Activated CD8-positive, alpha-beta memory T cell treated with anti-CD3 and anti-CD28 coated beads for 1 hour (primary cell): ENCODE measurements at places on chromosomes 4 and X.

- no peak for DNase-seq
Observed at GRCh38 chr4:69830560-69831269, 29.2 kb downstream of the SULT1E1 start.

- no peak for DNase-seq
Observed at GRCh38 chr4:82055156-82055555, 318.6 kb downstream of the HNRNPD start.

DNA sequence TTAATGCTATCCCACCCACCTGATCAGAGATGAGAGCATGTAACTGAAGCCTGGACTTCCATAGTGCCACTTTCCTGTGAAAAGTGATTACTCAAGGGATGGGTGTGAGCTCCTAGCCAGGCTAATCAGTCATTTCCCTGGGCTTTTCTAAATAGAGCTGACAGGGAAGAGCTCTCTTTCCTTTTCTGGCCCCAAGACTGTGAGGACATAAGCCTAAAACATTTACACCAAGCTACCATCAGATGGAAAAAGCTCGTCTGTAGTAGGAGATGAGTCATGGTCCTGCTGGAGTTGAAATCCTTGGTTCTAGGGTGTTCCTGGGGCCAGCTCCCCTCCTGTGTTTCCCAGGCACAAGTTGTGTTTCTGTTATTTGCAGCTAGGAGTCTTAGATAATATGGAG lies 52.4 kb upstream of the NDP start:
- DNase-seq = no peak

DNA sequence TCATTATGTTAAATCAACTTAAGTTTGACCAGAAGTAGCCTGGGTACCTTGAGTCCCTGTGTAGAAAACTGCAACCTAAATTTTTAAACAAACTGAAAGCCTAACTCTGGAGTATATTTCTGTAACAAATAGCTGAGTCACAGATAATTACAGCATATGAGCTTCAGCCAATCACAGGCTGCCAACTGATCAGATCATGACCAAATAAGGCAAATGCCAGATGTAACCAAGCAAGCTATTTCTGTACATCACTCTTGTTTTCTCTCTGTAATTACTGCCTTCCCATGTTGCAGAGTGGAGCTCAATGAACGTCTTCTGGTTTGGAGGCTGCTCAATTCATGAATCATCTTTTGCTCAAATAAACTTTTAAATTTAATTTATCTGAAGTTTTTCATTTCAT lies 980.9 kb upstream of the DIAPH2 start:
- no peak for DNase-seq

- no peak for DNase-seq
Observed at GRCh38 chrX:108511721-108512120, 72.1 kb downstream of the COL4A5 start.

DNA sequence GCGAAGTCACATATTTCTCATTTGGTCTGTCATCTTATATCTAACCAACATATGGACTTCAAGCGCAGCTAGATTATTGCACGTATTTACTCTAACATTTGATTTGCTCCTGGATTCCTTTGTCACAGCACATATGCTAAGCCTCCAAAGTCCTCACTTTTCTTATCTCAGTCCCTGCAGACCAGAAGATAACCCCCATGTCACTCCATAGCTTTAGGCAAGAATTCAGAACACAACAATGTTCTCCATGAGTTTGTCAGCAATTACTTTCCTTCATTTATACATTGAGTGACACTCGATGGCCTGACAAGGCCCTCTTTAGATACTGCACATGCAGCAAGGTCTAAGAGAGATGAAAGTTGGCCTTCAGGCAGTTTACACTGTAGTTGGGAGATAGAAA lies 4.8 kb upstream of the STATH start:
- no peak for DNase-seq

DNA sequence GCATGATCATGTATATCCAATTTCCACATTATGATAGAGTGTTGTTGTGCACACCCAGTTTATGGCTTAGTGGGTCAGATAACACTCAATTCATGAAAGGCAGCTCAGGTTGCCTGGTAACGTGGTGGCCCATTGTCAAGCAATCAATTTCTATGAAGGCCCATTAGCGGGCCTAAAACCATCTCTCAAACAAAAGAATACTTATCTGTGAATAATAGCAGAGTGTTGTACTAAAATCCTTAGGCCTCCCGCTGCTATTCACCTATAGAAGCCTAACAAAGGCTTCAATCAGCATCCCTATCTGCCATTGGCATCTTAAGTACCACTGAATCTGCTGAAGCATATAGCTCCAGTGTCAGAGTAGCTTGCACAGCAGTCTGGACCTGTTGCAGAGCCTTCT lies 849.6 kb upstream of the POU3F4 start:
- no peak for DNase-seq

- DNase-seq = no peak
Observed at GRCh38 chrX:11688201-11688600, 22.5 kb upstream of the ARHGAP6 start.

DNA sequence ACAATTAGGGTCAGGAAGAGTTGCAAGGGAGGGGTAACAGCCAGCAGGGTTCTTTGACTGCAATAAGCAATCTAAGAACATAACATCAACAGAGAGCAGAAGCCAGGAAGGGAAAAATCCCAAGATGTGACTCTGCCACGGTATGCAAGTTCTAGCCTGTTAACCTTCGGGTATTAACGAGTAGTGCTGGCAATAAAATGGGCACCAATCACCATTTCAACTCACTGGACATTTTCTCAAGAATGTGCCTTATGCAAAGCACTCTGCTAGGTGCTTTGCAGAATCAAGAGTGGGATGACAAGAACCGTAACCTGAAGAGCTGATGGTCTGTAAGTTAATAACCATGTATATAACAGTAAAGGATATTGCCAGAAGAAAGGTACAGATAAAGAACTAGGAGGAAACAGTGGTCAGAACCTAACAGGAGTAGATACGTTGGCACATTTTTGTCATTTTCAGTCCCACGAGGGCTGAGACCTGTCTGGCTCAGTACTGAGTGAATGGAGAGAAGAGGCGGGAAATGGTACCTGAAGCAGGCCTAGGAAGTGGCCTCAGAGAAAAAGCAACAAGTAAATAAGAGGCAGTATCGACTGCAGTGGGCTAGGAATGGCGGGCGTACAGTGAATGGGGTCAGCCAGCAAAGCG lies 2.7 kb downstream of the ELOVL6 start:
- DNase-seq = no peak

GRCh38 chr4:183986971-183987946 lies 82.2 kb downstream of the STOX2 start:
- no peak for DNase-seq

DNA sequence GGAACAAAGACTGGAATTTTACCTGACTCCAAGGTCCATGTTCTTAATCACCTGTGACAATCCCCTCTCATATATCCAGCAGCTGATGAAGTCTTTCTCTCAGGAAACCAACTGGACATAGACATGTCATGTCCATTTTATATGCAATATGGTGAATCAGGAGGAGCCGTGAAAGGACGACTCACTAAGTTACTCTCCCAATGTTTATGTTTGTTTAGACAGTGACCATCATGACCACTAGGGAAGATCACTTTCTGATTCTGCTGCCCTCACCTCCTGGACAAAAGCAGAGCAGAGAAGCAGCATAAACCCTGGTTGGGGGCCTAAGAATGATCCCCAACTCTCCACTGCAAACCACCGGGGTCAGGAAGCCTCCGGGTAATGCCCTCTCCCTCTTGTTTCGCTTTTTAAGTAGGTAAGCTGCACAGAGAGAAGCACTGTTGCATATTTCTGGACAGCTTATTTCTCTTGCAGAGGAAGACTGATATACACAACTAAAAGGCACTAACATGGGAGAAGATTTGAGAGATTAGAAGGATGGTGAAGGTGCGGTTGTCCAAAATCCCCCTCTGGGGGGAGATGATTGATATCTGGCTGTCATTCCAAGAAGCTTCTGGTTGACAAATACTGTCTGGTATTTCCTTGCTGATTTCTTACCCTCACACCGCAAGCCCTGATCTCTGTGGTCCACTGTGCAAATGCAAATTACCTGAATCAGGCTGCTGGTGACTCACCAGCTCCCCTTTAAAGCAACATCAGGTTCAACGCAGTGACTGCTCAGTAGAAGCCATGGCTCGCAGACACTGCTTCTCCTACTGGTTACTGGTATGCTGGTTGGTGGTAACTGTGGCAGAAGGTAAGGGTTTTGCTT lies at the start of gene ODAPH:
ODAPH (plus strand) TSS at position 773 of the 871 bp plus-strand sequence; CDS start at position 790, 17 bp downstream.
- DNase-seq = no peak

DNA sequence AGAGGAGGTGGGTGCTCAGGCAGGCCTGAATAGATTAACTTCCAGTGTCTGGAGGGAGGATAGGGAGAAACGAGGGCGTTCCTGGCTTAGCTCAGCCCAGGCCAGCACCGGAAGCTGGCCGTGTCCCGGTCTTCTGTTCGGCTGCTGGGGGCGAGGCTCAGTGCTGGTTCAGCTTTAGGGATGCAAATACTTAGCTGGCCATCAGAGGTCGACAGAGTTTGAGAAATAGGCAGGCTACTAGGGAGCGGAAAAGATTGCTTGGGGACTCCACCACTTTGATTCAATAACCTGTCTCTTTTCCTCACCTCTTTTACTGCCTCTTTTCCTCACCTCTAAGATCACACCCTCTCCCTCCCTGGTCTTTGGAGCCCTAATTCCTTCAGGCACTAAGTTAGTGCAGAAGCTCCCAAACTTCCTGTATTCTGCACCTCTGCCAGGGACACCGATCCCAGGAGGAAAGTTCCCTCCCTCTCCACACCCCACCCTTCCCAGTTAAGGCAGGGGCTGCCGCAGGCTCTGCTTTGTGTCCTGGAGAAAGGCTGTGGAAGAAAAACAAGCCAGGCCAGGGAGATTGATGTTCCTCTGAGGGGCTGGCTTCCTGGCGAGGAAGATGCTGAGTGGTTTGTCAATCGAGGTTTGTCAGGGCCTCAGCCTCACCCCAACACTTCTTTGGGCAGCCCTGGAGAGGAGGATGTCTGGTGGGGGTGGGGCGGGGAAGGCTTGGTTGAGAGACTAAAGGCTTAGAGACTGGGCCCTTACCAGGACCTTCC lies 6.0 kb upstream of the EFNB1 start:
- DNase-seq = no peak

- no peak for DNase-seq
Observed at GRCh38 chr4:8157944-8158709, 486 bp downstream of the ABLIM2 start.

DNA sequence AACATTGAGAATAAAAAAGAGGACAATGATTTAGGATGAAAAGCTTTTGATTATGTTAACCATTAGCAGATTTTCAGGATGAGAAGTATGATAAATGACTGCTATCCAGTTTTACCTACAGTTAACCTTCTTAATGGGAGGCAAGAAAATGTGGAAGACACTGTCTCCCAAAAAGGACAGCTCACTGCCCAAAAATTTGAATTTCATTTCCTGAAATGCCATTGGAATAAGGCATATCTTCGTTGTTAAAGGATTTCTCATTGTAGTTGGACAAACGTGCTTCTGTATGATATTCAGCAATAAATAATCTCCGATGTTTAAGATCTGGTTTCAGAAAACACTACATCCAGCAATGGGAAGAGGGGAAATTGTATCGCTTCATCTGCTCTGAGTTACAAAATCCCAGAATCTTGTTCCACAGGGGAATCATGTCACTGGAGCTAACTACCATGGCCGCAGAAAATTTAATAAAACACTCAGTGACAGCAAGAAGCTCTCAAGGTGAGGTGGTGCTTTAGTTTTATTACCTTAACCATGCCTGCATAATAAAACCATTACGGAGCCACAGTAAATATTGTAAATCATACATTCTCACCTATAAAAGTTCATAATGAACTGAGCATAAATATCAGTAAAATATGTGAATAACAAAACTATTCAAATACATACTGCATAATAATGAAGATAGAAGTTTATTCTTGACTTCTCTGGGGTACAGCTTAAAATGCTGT lies 552.3 kb downstream of the PCDH7 start:
- DNase-seq = no peak

GRCh38 chr4:2934077-2934812 lies 29.0 kb downstream of the NOP14 start:
- no peak for DNase-seq

DNA sequence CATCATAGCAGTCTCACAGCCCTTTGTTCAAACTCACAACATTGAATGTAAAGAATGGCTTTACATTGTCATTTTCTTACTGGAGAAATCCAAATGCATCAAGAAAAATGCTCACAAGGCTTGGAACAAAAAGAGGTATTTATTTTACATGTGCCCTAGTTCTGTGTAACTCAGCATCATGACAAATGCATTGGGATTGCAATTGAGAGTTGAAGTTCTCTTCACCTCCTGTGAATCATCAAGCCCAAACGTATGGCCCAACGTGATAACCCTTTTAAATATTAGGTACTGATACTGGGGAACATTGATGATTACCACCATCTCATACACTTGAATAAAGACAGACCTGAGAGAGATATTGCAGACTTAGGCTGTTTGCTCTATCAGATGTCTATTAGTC lies 61.6 kb downstream of the GASK1B start:
- DNase-seq = no peak

DNA sequence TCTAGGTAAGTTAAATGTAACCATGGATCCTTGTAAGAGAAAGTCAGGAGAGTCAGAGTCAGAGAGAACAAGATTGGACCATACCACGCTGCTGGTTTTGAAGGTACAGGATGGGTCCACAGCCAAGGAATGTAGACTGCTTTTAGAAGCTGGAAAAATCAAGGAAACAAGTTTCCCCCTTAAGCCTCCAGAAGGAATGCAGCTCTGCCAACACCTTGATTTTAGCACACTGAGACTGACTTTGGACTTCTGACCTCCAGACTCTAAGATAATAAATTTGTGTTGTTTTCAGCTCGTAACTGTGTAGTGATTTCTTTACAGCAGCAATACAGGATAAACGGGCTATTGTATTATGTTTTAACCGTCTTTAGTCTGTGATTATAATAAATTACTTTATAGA lies 108.0 kb upstream of the USP38 start:
- DNase-seq = no peak

- no peak for DNase-seq
Observed at GRCh38 chrX:153004780-153005179, 10.9 kb upstream of the PNMA5 start.

- DNase-seq = peak; percentile 54
Observed at GRCh38 chr4:128810871-128811570, 1.5 kb downstream of the JADE1 start.

DNA sequence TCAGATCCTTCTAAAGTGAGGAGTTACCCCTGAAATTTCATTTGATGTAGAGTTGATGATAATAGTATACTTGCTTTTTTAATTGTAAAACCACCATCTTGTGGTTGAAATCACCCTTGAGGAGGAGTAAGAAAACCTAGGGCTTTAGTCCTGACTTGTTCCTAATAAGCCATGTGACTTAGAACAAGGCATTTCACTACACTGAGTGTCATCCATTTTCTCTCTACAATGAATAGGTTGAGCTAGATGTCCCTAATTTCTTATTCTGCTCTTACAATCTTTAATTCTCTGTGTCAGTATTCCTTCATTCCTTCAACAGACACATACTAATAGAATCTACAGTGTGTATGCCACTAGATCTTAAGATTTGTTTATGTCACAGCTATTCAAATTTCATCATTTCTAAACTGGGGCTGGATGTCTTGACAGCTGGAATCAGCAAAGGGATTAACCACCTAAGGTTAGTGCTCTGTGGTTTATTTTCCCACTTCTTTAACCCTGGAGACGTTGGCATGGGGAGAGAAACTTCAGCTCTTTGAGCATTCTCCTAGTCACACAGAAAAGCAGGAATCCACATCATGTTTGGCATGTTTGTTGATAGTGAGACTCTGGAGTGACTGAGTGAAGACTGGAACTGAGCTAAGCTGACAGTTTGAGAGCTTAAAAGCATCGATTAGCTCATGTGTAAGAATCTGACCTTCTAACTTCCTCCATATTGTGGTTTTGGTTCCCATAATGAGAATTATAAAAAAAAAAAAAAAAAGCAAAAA lies 246.3 kb downstream of the NDST4 start:
- DNase-seq = no peak
